ENCODE measurements at places on chromosomes 16 and 17.

DNA sequence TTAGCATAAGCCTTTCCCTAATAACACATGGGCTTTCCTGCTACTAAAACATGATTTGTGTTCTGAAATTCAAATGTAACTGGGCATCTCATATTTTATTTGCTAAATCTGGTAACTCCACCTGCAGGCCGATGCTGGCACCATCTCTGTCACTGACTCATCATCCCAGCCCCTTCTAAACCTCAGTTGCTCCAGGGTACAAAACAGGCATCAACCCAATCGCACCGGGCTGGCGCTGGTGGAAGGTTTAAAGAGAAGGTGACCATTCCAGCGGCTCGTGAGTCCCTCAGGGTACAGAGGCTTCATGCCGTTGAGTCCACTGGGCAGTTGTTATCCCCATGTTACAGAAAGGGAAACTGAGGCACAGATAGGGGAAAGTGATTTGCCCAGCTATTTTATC, 27.1 kb downstream of the PPL start:
- DNase-seq, result no peak

- DNase-seq, result no peak
Measured at GRCh38 chr17:64339516-64340490, 50.9 kb downstream of the PECAM1 start.

DNA sequence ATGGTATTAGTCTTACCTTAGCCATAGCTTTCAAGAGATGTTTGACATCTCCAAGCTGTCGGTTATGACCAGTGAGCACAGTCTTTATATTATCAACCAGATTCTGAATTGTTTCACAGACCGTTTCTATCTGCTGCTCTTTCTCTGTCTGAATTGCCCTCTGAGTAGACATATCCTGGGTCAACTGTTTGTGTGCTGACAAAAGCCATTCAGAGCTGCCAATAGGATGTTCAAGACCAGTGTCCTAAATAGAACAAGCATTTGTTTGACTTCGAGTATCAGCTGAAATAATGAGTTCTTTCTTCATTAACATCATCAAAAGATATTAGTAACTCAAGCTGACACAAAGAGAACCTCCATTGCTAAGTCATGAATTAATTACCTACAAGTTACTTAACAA, 14.9 kb upstream of the ARL6IP1 start:
- no peak for DNase-seq

DNA sequence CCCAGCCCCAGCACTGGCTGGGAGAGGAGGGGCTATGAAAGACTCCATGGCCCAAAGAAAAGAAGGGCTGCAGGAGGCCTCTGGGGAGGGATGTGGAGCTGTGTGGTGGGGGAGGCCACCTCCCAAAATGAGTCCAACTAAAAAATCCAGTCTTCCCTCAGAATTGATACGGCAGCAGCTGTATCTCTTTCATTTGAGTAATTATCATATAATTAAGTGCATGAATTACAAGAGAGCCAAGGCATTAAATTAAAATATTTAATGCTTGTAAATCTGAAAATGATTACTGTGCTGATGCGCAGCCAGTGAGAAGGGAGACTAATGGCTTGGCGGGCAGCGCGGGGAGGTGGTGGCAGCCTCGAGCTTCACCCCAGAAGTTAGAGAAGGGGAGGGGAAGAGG, 192.8 kb downstream of the C16orf78 start:
- DNase-seq, result no peak

- DNase-seq, result no peak
Measured at GRCh38 chr16:84299734-84300440, 5.2 kb downstream of the WFDC1 start.

GRCh38 chr16:12449374-12449773, 354.3 kb downstream of the CPPED1 start:
- no peak for DNase-seq

Data from GM12891 (cell line).